ENCODE measurements at places on chromosomes 1 and 21.
A peak's percentile ranks its signal among the peaks of the same experiment; 100 is the strongest.

DNA sequence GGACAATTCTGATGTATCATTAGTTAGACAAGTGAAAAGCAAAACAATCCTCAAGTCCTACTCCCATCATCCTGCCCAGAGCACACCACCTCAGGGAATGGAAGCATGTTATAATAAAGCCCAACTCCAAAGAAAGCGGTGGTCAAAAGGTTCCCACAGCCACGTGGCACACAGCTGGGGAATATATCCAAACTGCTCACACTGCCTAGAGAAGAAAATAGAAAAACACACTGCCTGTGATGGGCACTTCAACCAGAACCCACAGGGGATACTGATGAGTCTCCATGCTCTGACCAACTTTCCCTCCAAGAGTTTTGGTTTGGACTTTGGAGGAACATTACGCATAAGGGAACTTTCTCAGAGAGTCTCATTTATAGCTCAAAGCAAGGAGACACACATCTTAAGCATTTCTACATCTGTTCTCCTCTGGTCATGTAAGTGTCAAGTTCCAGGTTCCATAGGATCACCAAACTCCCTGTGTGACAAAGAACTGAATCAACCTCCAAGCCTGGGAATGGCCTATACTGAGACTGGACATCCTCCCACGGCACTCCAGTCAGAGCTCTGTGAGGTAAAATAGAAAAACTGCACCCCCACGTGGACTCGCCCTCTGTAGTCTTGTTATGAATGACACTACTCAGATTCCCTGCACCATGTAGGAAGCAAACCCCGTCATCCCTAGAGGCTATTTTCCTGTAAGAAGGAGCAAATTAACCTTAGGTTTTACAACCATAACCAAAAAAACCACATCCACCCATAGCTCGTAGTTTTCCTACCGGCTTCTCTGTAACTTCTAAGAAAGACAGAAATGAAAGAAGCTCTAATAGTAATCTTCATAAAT, 12.2 kb downstream of the DSTYK start:
- DNase-seq = peak; percentile 67

DNA sequence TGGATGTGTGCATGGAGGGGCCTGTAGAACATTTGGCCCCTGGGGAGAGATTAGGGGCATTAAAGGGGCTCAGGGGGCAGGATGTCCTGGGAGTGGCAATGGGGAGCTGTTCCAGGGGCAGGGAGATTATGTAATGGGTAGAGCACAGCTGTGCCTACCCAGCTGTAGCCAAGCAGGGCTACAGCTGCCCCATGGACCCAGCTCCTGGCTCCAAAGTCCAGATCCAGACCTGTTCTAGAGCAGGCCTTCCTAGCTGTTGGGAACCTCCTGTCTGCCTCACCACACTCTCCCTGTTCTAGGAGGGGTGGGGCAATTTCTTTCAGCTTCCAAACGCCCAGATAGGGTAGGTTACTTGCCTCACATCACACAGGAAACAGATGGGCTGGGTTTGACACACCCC, 5.6 kb downstream of the RPS6KA1 start:
- DNase-seq = no peak

DNA sequence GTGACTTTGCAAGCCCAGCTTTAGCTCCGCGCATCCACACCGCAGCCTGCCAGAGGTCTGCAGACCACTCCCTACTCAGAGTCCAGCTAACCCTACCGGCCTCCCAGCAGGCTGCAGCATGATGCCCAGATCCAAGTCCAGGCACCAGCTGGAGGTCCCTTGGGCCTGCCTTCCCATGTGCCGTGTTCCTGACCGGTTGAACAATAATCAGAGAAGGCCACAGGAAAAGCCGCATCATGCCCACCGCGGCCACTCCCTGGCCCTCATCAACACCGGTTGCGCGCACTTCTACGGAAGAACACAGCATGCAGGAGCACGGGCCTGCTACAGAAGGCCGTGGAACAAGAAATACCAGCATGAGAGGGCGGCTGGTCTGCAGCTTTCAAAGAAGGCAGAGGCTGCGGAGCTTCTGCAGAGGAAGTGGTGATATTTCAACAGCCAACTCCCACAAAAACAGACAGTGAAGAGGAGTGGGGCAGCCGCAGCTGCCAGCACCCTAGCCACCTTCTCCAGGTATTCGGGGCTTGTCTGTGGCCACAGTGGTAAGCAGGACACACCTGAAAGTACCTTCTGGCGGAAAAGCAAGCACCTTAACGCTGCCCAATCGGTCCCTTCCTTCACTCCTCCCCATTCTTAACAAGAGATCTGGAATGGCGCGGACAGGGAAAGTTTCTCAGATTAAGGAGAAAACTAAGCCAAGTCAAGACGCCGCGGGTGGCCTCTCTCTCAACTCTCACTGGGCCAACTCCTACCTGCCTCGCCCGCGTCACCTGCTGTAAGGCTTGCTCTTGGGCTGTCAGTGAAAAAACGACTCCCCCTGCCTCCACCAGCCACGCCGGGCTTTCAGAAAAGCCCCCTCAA, 1.5 kb downstream of the PGBD5 start:
- no peak for DNase-seq

GRCh38 chr1:226009650-226010044, 10.5 kb upstream of the SDE2 start:
- no peak for DNase-seq

- DNase-seq = no peak
Observed at GRCh38 chr1:91594383-91595055, 93.9 kb downstream of the CDC7 start.

DNA sequence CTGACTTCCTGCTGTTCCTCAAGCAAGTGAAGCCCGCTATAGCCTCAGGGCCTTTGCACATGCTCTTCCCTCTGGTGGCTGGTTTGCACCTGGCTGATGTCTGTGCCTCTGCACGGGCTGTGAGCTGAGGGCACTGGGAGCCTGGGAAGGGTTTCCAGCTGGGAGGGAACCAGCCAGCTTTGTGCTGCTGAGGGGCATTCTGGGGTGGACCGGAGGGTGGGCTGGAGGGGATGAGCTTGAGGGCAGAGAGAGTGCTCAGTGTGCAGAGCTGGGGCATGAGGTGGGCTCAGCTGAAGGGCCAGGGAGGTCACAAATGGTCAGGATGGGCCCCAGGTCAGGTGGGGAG, 305.7 kb downstream of the MATN1 start:
- no peak for DNase-seq

- DNase-seq = no peak
Observed at GRCh38 chr1:22545141-22545540, 18.1 kb upstream of the EPHA8 start.

DNA sequence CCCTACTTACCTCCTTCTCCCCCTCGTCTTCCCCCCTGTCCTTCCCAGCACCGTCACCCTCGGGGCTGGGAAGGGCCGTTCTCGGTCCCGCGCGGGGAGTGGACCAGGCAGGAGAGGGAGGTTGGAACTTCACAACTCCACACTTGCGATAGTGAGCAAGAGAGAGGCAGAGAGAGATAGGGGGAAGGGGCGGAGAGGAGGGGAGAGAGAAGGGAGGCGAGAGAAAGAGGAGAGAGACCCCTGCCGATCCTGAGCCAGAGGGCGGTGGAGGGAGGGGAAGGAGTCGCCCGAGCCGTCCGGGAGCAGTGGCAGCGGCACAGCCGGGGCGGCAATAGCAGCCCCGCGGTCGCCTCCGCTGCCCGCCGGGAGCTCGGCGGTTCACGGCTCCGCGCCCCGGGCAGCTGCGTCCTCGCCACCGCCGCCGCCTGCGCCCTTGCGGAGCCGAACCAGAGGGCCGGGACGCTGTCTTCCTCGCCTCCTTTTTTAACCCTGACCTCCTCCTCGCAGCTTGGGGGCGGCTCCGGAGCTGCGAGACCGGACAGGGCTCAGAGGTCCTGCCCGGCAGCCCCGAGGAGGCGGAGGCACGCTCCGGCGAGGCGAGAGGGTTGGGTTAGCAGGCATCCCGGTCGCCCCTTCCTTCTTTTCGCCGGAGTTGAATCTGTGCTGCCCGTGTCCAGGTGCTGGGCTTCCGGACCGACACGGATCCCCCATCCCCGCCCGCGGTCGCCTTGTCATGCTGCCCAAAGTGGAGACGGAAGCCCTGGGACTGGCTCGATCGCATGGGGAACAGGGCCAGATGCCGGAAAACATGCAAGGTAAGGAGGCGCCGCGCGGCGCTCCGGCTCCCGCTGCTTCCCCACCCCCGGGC, 11.7 kb downstream of the NR5A2 start:
- DNase-seq = peak; percentile 40

GRCh38 chr1:220748089-220748934, at the start of gene MTARC2:
Gene MTARC2, plus strand, starts transcription at chr1:220748322. Its CDS starts 210 bp downstream, at chr1:220748532.
- DNase-seq = peak; percentile 21

- DNase-seq = peak; percentile 58
Observed at GRCh38 chr1:203306089-203306964, 1.0 kb downstream of the BTG2 start.

DNA sequence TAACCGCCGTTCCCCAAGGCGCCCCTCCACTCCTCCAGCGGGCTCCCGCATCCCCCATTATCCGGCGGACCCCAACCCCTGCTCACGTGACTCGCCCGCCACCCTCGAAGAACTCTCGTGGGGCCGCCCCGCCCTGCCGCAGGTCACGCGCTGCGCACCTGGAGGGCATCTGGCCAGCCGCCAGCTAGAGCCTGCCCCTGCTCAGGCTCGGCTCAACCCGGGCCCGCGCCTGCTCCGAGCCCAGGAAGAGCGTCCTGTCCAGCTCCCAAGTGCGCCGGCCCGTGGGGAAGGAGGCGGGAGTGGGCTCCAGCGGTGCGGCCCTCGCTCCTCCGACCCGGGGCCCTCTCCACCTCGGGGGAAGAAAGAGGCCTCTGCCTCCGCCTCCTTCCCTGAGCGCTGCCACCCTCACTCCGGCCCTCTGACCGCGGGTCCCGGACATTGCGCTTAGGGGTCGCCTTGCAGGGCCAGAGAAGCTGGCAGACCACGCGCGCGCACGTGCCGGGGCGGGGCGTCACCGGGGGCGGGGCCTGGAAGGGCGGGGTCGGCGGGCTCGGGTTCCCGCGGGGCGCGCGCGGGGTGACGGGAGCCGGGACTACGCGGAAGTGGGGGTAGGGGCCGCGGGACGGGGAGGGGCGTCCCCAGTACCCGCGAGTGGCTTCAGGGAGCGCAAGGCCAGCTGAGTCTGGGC, 28.4 kb downstream of the HMGN2 start:
- DNase-seq = peak; percentile 94

DNA sequence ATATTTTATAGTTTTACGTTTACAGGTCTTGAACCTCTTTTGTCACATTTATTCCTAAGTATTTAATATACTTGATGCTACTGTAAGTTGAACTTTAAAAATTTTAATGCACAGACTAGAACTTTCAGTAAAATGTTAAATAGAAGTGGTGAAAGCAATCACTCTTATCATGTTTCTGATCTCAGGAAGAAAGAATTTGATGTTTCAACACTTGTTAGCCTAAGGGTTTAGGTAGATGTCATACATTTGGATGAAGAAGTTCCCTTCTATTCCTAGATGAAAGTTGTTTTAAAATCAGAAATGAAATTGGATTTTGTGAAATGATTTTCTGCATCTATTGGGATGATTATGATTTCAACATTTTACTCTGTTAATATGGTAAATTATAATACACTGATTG, 63.6 kb upstream of the TTLL7 start:
- no peak for DNase-seq

Measured in activated CD4-positive, alpha-beta T cell treated with anti-CD3 and anti-CD28 coated beads for 48 hours (primary cell).